ENCODE measurements at places on chromosomes 7 and 10. TPM values are rescaled to one million over a fixed set of nuclear protein-coding genes. Genes with fewer than 3 reads are reported as not detected.

DNA sequence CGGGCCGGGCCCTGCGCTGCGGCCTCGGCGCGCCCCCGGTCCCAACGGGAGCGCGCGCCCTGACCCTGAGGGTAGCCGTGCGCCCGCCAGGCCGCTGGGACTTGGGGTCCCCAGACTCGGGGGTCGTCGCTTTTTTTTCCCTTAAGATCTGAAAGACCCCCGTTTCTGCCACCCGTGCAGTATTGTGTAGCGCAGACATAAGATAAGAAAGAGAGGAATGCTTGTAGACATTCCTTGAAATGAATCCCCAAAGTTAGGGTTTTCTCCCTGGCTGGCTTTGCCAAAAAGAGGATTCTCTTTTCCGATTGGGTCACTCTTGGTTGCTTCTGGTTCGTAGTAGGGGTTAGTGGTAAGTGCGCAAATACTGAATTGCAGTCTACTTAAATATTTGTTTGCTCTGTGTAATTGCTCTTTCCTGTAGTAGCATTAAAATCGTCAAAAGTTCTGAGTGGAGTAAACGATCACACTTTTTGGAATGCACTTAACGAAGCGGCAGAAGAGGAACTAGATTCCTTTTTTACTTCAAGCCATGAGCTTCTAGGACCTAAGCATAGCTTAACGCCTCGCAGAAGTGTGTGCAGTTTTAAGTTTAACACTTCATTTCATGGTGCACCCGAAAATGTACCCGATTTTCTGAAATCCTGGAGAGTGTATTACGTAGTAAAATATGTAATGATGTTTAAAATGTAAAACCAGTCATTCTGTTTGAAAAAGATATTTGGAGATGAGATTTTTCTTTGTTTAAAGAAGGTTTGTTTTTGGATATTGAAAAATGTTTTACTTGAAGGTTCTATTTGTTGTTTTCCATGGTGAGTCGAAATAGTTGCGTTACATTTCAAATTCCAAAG is 1.3 kb downstream of the CUL1 start:
- no peak for DNase-seq

- DNase-seq: no peak
These were observed 64.2 kb downstream of the BICC1 start for GRCh38 chr10:58576751-58577436.

- DNase-seq: no peak
These were observed 117.8 kb upstream of the AKR1E2 start for GRCh38 chr10:4708123-4708759.

DNA sequence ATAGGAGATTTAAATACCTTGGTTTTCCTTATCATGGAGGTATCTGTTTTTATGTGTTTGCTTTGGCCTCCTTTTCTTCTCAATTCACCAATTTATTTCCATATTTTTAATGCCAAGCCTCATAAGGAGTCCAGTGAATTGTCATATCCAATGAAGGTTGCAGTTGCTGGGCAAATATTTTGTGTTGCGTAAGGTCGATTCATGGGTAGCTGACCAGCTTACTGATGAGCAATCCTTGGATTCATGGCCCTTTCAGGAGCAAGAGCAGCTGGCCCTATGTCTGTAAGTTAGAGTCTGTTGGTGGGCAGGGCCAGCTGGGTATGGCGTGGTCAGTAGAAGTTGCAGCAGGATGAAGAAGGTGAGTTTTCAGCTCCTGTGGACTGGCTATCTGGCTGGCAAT is 182.9 kb downstream of the PFKFB3 start:
- DNase-seq: no peak

DNA sequence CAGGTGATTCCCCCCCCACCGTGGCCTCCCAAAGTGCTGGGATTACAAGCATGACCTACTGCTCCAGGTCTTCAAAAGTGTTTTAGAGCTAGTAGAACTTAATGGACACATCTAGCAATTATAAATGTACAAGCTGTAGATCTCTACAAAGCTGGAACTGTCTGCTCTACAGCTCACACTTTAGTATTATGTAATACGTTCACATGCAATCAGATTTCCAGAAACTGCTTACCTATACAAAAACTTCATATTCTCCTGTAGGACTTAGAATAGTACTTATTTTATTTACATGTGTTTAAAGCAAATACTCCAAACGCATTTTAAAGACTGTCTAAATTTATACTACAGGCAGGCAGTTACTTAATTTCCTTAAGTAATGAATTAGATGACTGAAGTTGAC is 39.2 kb upstream of the ASL start:
- no peak for DNase-seq

DNA sequence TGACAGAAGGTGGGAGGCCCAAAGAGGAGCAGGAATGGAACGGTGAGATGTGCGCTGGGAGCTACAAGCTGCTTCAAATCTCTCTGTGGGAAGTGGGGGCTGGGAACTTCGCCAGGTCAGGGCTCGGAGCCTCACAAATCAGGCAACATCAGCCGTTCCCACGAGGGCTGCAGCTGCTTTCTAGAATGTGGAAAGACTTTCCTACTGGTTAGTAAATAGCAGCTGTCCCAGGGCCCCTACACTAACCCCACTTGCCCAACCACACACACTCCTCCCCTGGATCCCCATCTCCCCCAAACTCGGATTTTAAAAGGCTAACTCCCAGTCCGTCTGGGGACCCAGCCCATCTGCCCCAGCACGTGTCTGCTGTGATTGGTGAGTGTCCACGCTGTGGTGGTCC is 40.6 kb upstream of the PITRM1 start:
- DNase-seq: peak; percentile 37

GRCh38 chr10:124144536-124144935 is 51.1 kb upstream of the CHST15 start:
- DNase-seq: no peak

GRCh38 chr10:45437587-45438465 is 63.8 kb downstream of the ALOX5 start:
- no peak for DNase-seq

- DNase-seq: no peak
These were observed 104.0 kb downstream of the BAMBI start for GRCh38 chr10:28781296-28781695.

GRCh38 chr7:132275416-132276233 is 300.6 kb downstream of the PLXNA4 start:
- DNase-seq: no peak

GRCh38 chr7:45031829-45032228 is 31.8 kb downstream of the CCM2 start:
- no peak for DNase-seq

ZNF853 gene
- 14.0 TPM for total RNA-seq

ITIH5 gene
- total RNA-seq: 9.6 TPM

BLNK gene
- total RNA-seq: 0.98 TPM

WIPF3 gene
- 4.4 TPM for total RNA-seq

PAX2 gene
- total RNA-seq: not detected
